ENCODE measurements at places on chromosomes 5 and 9. TPM values are rescaled to one million over a fixed set of nuclear protein-coding genes. Genes with fewer than 3 reads are reported as not detected.
A peak's percentile ranks its signal among the peaks of the same experiment; 100 is the strongest.

DNA sequence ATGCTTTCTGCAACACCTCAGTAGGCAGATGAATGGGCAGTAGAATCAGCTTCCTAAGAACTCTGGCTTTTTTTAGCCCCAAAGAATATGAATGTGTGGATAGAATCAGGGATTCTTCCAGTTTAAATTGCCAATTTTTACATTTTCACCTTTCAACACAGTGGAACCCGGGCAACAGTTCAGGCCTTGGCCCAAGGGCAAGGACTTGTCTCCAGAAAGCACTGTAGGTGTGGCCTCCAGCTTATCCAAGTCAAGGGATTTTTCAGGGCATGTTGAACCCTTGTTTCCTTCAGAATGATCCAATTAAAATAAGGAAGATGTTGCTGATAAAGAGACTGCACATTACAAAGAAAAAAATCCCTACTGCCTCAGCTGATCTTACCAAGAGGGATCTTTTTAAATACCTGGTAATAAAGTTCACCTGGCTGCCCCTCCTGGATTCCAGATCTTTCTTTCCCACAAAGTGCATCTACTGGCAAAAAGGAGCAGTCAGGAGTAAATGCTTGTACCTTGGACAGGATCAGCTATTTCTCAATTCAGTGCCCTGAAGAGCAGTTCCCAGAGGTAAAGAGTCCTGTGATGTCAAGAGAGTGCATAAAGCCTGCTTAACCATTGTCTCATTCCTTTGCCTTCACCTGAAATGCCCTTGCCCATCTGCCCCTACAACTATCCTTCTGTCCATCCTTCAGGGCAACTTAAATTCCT is 80.1 kb upstream of the PLPP6 start:
- no peak for DNase-seq

DNA sequence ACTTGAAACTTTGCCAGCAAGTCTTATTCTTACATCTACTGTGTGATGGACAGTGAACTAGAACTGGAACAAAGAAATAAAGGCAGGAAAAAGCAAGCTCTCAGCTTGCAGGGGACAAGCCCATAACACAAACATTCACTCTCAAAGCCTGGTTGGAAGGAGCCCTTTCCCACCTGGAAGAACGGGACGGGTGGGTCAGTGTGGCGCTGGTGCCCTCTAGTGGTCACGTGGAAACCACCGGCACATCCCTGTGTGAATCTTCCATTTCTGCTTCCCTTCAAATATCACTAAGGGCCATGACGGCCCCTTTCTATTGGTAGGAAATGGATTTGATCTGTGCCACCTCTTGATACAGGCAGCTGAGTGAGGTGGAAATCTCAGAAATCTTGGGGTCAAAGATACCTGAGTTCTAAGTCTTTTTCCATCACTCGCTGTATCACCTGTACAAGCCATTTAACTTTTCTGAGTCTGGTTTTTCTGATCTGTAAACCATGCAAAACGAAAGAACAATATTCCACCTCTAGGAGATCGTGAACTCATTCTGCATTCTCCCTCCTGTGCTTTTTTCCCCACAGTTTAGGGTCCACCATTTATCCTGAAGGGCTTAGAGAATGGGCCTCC is 211.6 kb downstream of the MSX2 start:
- DNase-seq = peak; percentile 45

DNA sequence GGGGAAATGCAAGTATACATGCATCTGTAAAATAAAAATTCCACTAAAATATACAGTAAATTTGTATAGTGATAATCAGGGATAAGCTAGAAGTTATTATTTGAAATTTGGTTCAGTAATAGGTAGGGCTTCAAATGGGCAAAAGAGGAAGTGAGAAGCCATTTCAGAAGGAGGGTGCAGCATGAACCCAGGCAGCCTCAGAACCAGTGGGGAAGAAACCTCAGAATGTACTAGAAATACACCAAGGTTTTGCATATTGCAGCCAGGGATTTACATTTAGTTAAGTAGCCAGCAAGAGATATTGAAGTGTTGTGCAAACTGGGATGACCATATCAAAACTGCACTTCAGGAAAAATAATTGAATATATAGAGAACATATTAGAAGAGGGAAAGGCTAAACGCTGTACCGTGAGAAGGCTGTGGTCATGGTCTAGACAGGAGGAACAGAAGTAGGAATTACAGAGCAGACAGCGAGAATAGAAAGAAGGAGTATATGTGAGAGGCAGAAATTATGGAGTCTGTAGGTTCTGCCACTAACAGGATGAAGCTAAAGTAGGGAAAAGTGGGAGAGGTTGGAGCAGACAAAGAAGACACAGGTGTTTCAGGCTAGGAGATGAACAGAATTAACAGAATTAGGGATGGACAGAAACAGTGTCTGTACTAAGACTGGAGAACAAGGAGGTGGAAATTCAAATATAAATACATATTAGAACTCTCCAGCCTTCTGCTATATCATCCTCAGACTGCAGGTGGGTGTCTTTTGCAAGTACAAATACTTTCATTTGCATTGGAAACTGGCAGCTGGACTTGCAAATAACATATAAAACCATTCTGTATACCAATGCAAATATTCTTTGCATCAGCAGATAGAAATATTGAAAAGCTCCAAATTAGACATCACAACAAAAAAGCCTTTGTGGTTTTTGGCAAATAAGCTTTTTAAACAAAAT is 335.6 kb downstream of the ZNF608 start:
- no peak for DNase-seq

GRCh38 chr5:127875235-127876021 is 172.2 kb downstream of the CCDC192 start:
- peak; percentile 44 for DNase-seq

GRCh38 chr5:135306557-135306956 is 92.5 kb downstream of the MACROH2A1 start:
- no peak for DNase-seq

GRCh38 chr5:66840511-66841013 is 244.4 kb downstream of the MAST4 start:
- DNase-seq = peak; percentile 85

GRCh38 chr5:14123974-14124482 is 19.1 kb upstream of the TRIO start:
- DNase-seq = no peak

DNA sequence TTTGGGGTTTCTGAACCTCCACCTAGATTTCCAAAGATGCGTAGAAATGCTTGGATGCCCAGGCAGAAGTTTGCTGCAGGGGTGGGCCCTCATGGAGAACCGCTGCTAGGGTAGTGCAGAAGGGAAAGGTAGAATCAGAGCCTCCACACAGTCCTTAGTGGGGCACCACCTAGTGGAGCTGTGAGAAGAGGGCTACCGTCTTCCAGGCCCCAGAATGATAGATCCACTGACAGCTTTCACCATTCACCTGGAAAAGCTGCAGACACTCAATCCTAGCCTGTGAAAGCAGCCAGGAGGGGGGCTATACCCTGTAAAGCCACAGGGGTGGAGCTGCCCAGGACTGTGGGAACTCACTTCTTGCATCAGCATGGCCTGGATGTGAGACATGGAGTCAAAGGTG is 13.3 kb upstream of the HSDL2 start:
- DNase-seq = no peak

- DNase-seq = no peak
Observed at GRCh38 chr5:55911784-55912653, 60.9 kb downstream of the IL31RA start.

DNA sequence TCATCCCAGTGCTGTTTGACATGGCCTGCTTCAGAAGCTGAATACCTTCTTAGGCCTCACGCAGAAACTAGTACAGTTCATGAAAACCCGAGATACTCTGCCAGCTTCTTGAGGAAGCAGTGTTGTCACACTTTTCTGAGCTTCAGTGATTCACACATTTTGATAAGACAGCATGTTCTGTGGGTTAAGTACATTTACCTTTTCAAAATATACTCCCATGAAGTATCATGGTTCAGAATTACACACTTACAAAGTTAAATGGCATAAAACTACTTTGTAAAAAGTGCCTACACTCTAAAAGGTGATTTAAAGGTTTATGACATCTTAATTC is 56.9 kb downstream of the VCAN start:
- no peak for DNase-seq

GRCh38 chr9:21966140-21966851 is 27.9 kb downstream of the CDKN2A start:
- no peak for DNase-seq

- DNase-seq = no peak
Observed at GRCh38 chr5:154866841-154867240, 8.4 kb downstream of the CNOT8 start.

DNA sequence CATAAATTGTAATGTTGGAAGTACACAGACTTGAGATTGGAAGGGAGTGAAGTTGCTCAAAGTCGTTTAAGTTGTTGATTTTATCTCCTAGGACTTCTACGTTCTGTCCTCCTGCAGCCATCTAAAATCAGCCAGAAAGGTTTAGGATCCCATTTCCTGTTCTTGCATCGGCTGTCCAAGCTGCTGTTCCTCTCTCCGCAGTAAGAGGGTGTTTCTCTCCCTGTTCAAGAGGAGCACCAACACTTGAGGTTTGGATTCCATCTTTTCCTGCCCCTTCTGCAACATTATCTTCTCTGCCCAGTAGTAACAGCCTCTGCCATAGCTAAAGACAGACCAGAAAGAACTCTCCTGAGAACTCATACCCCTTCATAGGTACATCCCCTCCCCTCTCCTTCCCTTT is 373.4 kb downstream of the GADD45G start:
- DNase-seq = no peak

DNA sequence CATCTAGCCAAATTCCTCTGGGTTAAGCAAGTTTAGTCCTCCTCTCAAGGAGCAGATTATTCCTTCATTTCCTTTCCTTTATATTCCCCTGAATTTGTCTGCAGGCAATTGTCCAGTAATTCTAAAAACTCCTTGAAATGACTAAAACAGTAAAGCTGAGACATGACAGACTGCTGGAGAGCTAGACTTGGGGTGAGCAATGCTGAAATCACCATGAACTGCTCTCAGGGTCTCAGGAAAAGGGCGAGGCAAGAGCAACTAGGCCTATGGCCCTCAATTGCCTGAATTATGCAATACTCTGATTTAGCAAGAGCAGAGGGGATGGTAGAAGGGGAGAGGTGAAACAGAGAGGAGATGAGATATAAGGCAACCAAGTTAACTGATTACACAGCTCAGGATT is 172.9 kb upstream of the NREP start:
- no peak for DNase-seq

- no peak for DNase-seq
Observed at GRCh38 chr5:86030753-86031152, 587.0 kb upstream of the COX7C start.

DNA sequence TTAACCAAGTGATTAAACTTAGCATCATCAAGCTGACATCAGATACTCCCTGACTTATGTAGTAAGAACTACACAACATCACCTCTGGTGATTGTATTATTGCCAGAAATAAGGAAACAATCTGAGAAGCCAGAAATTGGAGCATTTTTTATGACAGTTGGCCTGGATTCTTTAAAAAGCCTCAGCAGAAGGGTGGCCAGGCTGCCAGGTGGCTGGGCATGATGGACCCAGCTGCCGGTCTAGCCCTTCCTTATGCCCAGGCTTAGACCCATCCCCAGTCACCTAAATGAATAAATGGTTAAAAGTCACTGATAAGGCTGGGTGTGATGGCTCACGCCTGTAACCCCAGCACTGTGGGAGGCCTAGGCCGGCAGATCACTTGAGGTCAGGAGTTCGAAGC is 12.8 kb downstream of the OR1K1 start:
- DNase-seq = no peak

GRCh38 chr9:69122549-69123141 is 51.4 kb upstream of the TJP2 start:
- DNase-seq = peak; percentile 36

Gene WNT8A
- total RNA-seq = not detected

Gene HRCT1
- not detected for total RNA-seq

Gene STKLD1
- total RNA-seq = 1.4 TPM

Gene SLC35D2
- 6.7 TPM for total RNA-seq

Gene NMUR2
- total RNA-seq = not detected

Gene NME5
- not detected for total RNA-seq

Gene CRB2
- total RNA-seq = not detected

Gene PCDHA1
- total RNA-seq = not detected

Gene TJP2
- total RNA-seq = 16.9 TPM

Gene PCDHGB1
- not detected for total RNA-seq

Gene F12
- 2.2 TPM for total RNA-seq
